AG20443 (cell line): ENCODE measurements at places on chromosomes 2 and 18.

DNA sequence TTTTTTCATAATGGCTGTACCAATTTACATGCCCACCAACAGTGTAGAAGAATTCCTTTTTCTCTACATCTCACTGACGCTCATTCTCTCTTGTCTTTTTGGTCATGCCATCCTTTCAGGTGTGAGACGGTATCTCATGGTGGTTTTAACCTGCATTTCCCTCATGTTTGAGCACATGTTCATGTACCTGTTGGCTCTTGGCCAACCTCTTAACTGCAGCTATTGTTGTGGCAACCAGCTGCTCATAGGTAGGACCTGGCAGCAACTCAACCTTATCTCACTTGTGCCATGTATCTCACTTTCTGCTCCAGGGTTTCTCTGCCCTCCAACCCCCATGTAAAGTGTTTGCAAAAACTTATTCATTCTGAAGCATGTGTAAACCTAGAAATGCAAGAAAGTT, 167.5 kb downstream of the UPP2 start:
- DNase-seq = no peak

GRCh38 chr2:215664847-215665525, 229.1 kb upstream of the FN1 start:
- DNase-seq = peak; percentile 81

DNA sequence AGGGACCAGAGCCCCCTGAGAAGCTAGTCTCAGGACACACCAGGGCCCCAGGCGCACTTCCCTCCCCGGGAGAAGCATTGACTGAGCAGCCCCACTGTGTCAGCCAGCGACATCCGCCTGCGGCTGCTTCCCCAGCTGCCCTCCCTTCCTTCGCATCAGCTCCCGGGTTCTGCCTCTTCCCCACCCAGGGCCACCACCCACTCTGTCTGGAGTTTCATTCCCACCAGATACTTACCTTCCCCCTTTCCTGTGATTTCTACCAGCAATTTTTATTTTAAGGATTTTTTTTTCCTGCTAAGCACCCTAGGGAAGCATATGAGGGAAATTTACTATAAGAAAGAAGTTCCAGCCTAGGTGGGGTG, 99.2 kb downstream of the SMAD7 start:
- DNase-seq = no peak

DNA sequence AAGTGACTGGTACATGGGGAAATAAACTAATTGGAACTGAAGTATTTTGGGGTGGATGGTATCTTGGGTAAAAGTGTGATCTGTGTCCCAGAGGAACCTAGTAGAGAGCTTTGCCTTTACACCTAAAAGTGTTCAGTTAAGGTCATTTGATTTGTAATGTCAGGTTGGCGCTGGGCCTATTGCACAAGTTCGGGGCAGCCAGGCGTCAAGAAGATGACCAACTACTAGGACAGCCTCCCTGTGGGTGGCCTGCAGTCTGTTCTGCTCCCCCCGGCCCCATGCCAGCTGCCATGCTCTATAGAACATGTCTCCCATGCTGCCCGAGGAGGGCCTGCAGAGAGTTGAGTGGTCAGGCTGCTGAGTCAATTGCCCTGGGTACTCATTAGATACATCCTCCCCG, 10.1 kb downstream of the RRM2 start:
- DNase-seq = no peak

DNA sequence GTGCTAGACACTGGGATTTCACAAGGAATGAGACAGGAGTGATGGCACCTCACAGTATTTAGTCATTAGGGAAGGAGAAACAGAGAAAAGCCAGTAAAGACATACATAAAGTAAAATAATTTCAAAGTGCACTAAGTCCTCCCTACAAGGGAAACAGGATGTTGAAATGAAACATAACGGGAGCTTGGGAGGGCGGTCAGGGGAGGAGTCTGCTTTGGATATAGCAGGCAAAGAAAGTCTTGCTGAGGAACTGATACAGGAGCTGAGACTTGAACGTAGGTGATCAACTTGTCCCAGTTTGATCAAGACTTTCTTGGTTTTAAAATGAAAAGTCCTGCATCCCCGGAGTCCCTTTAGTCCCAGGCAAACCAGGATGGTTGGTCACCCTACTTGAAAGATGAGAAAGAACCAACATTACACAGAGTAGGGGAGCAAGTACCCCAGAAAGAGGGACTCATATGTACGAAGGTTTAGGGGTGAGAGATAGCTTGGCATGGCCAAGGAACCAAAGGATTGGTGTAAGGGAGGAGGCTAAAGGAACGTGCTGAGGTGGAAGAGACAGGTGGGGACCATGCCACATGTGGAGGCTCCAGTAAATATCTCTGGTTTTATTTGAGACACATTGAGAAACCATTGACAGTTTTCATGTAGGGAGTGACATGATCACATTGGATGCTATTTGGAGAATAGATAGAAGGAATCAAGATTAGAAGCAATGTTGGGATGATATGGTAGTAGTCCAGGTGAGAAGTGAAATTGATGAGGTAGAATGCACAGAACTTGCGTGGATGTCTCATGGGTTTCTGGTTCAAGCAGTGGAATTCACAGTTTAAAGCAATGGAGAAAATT, 28.4 kb downstream of the FBXO48 start:
- DNase-seq = no peak

DNA sequence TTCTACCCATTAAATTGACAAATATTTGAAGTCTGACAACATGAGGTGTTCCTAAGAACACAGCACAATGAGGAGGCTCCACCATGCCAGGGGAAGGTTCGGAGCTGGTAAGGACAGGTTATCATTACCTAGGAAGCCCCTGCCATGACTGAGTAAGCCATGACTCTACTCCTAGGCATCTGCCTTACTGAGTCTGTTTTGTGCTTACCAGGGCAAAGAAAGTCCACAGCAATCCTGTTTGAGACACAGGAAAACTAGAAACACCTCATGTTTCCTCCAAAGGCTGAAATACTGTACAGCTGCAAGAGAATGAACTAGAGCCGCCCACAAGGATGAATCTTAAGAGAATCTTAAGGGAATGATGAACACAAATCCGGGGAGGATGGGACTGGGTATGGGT, 11.6 kb downstream of the TGFBRAP1 start:
- DNase-seq = no peak

DNA sequence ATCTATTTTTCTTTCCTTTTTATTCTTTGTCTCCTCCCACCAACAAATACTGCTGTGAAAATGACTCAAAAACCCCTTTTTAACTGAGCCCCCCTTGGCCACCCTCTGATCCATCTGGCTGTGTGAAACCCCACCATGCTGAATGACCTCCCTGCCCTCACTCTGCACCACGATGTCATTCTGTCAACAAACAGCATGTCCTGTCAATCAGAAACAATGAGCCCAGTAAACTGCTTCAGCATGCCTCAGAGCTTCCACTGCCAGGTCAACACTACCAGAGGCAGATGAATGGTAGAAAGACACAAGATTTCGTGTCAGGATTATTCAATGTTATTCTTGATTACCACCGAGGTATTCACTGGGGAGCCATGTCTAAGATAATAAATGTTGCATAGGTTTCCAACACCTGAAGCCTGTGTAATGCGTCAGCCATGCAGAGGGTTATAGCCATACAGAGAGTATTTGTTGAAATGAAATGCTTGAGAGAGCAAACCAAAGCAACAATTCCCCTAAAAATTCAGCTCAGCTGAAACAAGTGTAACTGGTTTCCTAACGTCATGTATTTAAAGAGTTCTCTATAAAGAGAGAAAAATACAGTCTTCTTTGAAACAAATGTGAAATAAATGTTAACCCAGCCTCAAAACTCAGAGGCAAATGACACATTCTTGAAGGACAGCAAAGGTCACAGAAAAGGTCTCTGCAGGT, 76.7 kb downstream of the LRP2 start:
- DNase-seq = no peak

DNA sequence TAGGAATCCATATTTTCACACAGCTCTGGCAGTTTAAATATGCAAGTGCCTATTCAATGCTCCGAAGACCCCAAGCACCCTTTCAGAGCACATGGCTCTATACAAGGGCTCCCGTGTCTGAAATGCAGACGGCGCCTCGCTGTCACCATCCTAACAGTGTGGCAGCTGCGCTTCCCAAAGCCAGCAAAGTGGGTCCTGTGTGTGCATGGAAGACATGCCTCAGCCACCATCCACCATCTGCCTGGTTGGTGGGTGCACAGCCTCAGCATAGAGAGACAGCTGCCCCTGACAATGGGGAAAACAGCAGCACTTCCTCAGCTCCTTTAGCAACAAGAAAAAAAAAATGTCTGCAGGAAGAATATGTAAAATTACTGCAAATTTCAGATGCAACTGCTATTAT, 218.1 kb downstream of the SP3 start:
- DNase-seq = no peak

DNA sequence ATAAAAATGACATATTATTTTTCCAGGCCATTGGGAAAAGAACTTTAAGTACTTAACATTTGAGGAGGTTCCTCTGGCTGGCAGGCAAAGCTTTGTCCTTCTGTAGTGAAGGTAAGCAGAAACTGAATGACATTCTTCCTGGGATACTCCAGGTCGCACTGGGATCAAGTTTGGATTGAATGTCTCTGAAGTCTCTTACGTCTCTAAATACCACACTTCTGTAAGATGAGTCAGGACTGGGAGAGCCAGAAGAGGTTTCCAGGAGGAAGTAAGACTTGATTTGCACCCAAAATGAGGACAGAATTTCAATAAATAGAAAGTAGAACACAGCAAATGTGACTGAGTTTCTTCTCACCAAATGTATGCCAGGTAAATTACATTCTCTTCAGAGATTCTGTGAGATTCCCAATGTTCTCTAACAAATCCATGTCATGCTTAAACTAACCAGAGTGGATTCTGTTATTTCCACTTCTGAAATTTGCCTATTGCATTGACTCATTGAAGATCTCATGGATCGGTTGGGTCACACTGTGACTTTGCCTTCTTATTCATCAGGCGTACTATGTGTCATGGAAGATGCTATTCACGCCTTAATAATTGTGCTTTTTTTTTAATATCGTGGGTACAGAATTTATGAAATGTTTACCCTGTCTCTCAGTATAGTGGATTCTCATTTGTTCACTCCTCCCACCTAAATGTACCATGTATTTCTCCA, 25.5 kb upstream of the VIT start:
- peak; percentile 24 for DNase-seq

DNA sequence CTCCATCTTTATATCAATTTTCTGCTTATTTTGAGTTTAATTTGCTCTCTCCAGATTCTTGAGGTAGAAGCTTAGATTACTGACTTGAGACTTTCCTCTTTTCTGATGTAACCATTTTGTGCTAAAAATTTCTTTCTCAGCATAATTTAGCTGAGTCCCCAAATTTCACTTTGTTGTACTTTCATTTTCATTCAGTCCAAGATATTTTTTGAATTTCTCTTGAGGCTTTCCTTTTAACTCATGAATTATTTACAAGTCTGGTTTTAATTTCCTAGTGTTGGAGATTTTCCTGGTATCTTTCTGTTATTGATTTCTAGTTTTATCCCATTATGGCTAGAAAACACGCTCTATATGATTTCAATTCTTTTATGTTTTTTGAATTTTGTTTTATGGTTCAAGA, 144.7 kb upstream of the PGAP1 start:
- no peak for DNase-seq

GRCh38 chr18:22521026-22521707, 103.5 kb upstream of the CTAGE1 start:
- no peak for DNase-seq

DNA sequence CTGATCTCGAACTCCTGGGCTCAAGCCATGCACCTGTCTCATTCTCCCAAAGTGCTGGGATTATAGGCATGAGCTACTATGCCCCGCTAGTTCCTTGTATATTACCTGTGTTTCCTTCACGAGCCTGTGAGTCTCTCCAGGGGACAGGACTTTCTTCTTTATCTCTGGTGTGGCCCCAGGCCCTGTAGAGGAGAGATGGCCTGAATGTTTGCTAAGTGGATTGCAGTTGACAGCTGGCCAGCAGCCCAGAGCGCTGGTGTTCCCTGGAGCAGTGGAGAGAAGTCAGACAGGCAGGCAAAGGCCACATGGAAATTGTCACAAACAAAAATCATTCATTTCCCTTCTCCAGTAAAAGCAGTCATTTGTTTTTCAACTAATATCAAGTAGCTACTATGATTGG, 17.9 kb downstream of the LPIN1 start:
- DNase-seq = no peak

DNA sequence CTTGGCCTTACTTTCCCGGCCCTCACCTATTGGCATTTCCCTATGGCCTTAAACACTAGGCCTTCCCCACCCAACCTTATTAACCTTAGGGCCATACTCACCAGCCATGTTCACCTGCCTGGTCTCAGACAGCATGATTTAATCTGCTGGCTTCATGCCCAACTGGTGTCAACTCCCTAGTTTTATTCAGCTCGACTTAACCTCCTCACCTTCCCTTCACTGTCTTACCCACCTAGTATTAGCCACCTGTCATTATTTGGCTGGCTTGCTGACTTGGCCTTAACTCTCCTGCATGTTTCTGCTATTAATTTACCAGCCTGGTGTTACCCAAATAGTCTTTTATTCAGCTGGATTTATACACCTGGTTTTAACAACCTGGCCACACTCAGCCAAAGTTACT, 136.0 kb upstream of the ZSWIM2 start:
- no peak for DNase-seq

DNA sequence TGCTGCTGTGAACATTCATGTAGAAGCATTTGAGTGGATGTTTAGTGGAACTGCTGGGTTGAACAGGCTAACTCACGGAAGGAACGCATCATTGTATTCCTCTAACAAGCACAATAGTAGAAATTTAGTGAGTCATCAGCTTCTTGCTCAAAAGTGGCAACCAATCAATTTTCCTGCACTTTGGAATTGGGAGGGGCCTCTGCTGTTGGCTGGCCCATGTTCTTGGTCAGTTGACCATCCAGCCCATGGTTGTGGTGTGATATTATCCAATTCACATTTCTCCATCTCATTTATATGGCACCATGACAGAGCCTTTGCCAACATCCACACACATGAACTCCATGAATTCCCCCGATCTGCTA, 95.0 kb downstream of the TNFRSF11A start:
- peak; percentile 51 for DNase-seq

DNA sequence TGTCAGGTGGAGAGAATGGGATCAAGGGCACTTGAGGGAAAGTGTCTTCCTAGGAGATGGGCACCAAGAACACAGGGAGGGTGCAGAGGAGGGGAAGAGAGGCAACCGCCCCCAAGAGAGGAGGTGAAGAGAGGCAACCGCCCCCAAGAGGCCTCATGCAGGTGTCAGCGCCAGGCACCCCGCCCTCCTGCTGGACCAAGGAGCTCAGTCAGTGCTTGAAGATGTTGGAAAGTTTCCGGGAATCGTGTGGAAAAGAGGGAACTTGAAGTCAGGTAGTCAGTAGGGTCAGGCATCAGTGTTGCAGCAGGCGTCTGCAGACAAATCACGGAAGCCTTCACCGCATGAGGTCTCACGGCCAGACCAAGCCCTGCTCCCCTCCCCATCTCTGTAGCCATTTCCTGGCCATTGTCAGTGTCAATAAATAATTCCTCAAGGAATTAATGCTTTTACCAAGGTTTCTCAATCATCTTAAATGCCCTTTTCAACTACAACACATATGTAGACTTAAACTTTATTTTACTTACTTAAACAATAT, 353.1 kb downstream of the EIPR1 start:
- no peak for DNase-seq

- DNase-seq = peak; percentile 73
Observed at GRCh38 chr2:196823750-196824522, 14.8 kb upstream of the C2orf66 start.

GRCh38 chr18:42418121-42418520, 463.1 kb downstream of the PIK3C3 start:
- no peak for DNase-seq

GRCh38 chr2:241413929-241414580, 58.0 kb downstream of the FARP2 start:
- DNase-seq = no peak

- no peak for DNase-seq
Observed at GRCh38 chr2:25380586-25381375, 39.1 kb upstream of the DNMT3A start.

- no peak for DNase-seq
Observed at GRCh38 chr18:63168287-63168686, 151.3 kb downstream of the BCL2 start.
